ENCODE measurements at places on chromosomes 16 and 17.

- no peak for DNase-seq
Observed at GRCh38 chr17:79230576-79230975, 156.0 kb downstream of the ENGASE start.

- DNase-seq, result no peak
Observed at GRCh38 chr17:3804503-3804931, 3.5 kb upstream of the ITGAE start.

DNA sequence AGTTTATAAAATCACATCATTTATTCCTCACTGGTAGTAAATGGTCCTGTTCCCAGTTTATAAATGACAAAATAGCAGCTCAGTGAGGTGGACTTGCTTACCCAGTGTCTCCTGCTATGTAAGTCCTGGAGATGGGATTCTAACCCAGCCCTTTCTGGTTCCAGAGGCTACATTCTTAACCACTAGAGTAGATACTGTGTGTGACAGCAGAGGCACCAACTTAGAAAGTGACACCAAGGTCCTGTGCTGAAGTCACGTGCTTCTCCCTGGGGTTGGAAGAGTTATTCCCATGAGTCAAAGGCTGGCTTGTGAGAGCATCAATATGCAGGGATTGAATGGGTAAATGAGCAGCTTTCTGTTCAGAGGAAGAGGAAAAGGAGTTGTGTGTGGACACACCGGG is 167.3 kb upstream of the IRX3 start:
- DNase-seq, result no peak

DNA sequence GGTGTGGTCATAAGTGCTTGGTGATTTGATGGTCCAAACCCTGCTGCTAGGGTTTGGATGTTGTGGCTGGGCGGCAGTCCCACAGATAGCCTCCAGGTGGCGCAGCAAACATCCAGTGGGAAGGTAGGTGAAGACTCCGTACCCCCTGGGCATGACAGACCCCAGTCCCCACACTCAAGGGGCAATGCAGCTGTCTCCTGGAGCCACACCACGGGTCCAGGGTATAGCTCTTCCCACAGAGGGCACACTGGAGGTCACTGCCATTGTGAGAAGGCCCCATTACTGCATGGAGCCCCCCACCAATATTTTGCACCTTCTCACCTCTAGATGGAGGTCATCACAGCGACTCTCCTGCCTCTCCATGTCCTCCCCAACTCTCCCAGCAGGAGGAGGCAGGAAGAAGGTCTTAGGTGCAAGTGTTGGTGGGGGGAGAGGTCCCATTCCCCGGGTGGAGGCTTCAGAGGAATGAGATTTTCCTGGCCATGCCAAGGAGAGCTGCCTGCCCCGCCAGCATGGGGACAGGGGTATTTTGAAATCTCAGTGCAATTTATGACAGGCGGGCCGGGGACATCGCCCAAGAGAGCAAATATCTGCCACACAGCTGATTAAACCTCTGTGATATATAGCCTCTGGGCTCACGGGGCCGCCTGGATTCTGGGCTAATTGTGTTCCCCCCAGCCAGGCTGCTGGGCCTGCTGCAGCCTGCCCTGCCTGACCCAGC is 17.1 kb upstream of the C17orf113 start:
- peak; percentile 77 for DNase-seq

DNA sequence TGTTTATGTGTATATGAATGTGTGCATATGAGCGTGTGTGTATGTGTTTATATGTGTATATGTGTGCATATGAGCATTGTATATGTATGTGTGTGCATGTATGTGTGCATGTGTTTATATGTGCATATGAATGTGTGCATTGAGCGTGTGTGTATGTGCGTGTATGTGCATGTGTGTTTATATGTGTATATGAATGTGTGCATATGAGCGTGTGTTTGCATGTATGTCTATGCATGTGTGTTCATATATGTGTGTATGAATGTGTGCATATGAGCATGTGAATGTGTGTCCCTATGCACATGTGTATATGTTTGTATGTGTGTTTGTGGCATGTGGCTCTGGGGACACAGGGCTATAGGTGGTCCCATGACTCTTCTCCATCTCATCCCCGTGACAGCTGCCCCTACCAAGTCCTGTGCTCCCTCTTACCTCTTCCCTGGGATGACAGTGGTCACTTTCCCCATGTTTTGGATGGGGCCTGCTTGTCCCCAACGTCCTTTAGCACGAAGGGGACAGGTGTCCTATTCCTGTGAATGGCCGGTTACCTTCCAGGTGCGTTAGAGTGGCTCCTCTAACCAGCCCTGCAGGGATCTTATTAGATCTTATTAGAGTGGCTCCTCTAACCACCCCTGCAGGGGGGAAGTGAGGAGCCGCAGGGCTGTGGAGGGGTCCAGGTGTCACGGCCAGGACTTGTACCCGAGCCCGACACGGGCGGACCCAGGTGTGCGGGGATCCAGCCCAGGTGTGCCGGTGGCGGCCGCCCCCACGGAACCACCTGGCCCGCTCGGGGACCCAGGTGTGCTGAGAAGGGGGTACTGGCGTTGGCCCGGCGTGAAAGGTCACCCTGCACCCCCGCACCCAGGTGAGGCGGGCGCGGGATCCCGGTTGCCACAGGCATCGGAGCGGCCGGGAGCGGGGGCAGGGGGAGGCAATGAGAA is 105.6 kb downstream of the SEC14L1 start:
- no peak for DNase-seq

DNA sequence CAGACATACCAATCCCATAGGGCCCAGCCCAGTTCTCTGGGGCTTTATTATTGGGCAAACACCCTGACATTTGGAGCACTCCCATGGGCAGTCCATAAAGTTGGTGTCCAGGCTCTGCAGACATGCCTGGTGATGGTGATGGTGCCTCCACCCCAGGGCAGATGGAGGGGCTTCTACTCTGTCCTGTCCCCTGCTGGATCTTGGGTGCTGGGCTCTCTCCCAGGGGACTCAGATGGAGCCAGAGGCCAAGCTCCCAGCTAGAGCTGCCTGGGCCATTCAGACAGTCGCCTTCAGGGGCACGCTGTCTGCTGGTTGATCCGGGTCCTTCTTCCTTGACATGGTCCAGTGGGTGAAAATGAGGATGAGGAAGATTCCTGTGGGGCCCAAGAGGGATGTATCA is 10.6 kb downstream of the CDH16 start:
- no peak for DNase-seq

DNA sequence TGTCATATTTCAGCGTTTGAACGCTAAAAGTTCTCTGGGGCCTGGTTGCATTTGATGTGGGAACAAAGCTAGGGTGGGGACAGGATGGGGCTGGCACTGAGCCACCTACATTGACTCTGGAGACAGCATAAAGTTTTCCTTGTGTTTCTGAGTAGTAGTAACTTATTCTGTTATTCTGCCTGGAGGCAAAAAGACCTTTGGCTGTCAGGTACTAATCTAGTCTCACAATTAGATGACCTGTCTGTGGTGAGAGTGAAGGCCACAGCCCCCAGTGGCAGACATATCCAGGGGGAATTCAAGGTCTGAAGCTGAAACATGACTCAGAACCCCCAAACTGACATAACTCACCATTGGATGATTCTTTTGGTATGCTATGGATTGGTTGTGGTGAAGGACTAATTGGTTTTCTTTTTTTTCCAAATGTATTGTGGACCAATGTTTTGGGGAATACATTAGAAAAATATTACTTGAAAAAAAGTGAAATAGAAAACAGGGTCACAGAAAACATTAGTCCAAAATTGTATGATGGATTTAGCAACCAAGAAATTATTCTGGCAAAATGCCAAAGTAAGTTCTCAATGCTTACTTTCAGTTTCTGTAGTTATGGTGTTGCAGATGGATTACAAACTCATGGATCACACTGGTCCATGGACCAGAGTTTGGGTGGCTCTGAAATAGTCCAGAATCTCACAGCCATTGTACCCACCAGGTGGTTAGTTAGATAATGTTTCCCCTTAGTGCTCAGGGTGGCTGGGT is 10.5 kb upstream of the SALL1 start:
- no peak for DNase-seq

DNA sequence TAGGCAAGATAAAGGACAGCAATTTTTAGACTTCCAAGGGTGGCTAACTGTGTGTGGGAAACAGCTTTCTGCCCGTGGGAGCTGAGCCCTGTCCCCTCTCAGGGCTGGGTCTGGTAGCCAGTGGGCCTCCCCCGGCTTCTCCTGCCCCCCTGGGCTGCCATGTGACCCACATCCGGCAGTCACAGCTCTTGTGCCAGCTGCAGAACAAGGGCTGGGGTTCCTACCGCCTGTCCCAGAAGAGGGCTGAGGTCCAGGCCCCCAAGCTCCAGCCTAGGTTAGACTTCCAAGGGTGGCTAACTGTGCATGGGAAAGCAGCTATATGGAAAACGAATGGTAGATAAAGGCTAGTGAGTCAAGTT is 6.1 kb downstream of the GAST start:
- no peak for DNase-seq

DNA sequence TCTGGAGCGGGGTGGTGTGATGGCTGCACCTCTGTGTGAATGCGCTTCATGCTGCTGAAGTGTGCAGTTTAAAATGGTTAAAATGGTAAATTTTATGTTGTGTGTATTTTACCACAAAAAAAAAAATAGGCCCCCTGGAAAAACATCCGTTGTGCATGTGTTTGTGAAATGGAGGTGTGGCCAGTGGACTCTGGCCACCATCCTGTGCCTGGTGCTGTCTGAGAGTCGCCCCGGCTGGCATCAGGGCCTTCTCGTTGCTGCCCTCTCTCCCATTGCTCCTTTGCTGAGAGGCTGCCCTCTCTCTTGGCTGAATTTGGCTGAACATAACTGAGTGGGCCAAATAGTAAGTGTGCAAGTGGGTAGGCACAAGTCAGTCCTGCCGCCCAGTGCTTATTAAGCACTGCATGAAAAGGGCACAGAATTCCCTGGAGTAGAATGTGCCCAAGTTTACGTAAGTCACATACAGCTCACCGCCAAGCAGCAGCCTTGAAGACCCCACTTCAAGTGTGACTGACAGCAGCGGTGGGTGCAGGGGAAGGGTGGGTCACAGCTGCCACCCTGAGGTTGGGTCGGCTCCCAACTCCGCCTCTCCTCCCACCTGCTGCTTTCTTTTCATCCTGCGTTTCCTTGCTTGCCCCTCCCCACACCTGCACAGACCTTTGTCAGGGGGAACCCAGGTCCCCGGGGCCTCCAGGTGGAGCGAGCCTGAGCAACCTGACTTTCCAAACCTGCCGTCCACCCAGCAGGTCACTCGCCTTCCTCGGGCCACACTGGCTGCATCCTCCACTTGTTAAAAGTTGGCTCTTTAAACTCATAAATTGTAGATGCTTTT is 46.8 kb downstream of the FOXK2 start:
- DNase-seq, result no peak

Data from neural progenitor cell (in vitro differentiated cells).